Suprapubic skin (tissue), 4 donors: ENCODE measurements at places on chromosomes 13 and 19.

GRCh38 chr13:41054212-41054877 lies 7.0 kb upstream of the WBP4 start:
- DNase-seq = no peak

GRCh38 chr13:65966991-65967451 lies 1263.1 kb downstream of the PCDH9 start:
- no peak for DNase-seq

- no peak for DNase-seq
These were observed 1.4 kb downstream of the PLPP2 start for GRCh38 chr19:289651-290371.

GRCh38 chr13:113639616-113640262 lies 18.3 kb downstream of the ATP4B start:
- DNase-seq = peak; percentile 62
